Mesenchymal stem cell (in vitro differentiated cells and primary cell): ENCODE measurements at places on chromosomes 4 and X.

GRCh38 chr4:85570388-85570787 lies 95.4 kb downstream of the ARHGAP24 start:
- DNase-seq, result no peak

- DNase-seq, result peak; percentile 19
Measured at GRCh38 chrX:134244043-134244442, 7.1 kb downstream of the CCDC160 start.

DNA sequence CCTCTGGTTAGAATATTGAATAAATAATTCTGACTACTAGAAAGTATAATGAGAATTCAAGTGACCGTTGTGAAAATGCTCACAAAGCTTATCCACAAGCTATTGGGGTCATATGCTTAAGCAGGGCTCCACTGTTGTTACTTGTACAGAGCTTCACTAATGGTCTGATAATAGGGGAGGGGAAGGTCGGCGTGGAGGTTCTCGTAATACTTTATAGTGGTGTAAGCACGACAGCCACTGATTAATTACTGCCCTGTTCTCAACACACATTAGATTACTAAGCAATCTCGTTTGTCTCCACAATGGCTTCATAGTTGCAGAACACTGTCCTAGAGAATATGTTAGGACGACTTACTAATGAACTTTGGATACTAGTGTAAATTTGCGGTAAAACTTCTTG lies 11.6 kb downstream of the UNC5C start:
- peak; percentile 83 for DNase-seq

- no peak for DNase-seq
Measured at GRCh38 chr4:82721819-82722423, 76.7 kb downstream of the SCD5 start.

DNA sequence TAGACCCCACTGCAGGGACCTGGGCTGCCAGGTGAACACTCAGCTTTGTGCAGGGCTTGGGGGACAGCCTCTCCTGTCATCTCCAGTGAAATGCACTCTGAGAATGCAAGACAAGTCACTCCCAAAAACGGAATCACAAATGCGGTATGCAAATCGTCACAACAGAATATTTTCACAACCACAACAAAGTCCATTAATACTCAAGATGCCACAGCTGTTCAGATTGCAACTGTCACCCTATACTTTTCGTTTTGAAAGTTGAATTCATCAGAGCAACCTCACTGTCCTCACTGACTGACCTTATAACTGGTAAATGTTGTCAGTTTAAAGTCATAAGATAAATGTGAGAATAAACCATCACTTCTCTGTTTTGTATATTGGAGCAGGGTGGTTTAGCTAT lies 16.6 kb downstream of the JAKMIP1 start:
- no peak for DNase-seq

DNA sequence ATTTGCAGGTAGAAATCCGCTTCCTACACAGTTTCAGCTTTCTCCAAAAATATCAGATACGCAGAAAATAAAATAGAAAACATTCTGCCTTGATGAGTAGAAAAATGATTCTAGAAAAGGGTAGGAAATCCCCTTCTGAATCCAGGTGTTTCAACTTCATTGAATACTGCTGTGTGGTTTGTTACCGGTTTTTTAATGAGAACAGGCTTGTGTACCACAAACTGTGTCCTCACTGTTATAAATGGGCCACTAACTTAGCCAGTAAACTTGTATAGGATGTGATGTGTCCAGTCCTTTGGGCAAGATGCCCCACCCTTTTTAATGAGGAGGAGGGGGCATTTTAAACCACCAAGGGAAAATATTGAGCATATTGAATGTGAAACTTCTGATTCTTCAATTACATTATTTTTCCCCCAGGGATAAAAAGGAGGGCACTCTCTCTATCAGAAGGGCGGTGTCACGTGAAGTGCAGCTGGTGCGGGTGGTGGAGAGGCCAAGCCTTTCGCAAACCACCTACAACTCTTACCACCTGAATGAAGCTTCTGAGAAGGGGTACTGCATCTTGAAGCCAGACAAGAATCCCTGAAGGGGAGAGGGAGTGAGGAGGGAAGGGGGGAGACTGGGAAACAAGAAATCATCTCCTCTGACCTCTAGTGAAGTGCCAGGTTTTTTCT lies 4.5 kb downstream of the CXXC4 start:
- no peak for DNase-seq

DNA sequence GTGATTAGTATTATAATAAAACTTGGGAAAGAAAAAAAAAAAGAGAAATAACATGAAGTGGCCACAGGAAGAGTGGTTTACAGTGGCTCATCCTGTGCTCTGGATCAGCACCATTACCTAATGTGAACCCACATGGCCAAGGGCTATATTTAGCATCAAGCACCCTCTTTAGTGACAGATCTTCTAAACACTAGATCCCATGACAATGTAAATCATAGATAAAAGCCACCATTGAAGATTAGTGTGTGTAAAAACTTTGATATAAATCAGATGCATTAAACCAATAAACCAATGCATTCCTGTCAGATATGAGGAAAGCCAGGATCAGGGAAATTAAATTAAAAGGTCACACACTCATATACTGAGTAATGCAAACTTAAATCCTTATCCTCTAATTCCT lies 400.6 kb upstream of the MAGEB18 start:
- peak; percentile 8 for DNase-seq

GRCh38 chr4:2059726-2060602 lies 837 bp downstream of the NAT8L start:
- DNase-seq, result peak; percentile 20

DNA sequence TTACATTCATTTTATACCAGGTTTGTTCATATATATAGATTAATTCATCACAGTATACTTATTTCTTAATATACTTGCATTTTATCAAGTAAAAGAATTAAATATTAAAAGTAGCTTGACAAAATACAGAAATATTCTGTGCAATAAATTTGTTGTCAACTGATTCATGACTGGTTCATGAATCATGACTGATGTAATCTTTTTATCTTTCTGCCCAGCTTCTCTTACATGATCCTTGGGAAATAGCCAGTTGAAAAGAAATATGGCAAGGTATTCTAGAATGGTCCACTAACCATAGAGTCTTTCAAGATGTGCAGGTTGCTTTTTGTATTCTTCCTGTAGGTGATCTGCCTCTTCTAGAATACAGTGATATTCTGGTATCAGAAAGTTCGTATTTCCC lies 4.2 kb upstream of the CCNA2 start:
- DNase-seq, result no peak

DNA sequence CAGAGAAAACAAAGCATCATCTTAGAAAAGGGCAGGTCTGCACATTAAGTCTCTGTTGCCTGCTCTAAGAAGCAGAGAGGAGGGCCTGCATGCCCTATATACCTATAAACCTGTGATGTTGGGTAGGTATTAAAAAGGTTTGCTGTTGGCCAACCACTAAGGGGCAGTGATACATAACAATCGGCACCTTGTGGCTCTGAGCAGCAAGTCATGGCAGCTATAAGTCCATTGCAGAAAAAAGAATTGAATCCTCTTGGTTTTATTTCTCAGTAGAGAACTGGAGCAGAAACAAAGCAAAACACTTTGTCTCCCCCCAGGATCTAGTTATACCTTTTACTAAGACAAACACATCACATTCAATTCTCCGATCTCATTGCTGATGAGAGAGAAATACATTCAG lies 1364.4 kb downstream of the STIM2 start:
- DNase-seq, result peak; percentile 29
